T-cell (primary cell): ENCODE measurements at places on chromosomes 3 and 15. TPM values are rescaled to one million over a fixed set of nuclear protein-coding genes. Genes with fewer than 3 reads are reported as not detected.

- no peak for DNase-seq
These were observed 26.4 kb downstream of the TYRO3 start for GRCh38 chr15:41585127-41586047.

DNA sequence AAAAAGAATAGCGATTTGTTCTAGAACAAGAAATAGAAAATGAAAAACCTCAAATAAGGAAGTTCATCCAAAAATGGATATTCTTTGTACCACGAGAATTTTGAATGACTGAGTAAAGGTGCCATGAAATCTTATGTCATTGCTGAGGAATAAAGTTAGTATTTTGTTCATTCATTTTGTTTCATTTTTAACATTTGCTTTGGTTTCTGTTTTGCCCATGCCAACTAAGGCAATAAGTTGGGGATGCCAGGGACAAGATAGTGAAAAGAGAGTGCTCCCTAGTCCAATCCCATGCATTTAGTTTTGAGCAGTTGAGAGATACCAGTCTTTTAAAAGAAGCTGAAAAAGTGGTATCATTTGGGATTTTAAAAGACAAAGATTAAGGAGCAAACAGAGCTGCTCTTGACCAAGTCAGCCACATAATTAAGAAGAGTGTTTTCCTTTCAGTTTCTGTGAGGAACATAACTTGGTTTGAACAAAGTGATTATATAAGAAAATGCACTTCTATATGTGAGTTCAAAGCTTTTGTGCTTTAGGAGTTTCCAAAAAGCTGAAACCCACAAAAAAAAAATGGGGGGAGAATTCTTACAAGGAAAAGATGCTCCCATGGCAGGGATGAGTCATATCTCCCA, 201.4 kb downstream of the PLOD2 start:
- no peak for DNase-seq

GRCh38 chr3:33313331-33313730, 36.1 kb downstream of the FBXL2 start:
- DNase-seq: no peak

- DNase-seq: no peak
These were observed 55.0 kb downstream of the SETD5 start for GRCh38 chr3:9452417-9452816.

DNA sequence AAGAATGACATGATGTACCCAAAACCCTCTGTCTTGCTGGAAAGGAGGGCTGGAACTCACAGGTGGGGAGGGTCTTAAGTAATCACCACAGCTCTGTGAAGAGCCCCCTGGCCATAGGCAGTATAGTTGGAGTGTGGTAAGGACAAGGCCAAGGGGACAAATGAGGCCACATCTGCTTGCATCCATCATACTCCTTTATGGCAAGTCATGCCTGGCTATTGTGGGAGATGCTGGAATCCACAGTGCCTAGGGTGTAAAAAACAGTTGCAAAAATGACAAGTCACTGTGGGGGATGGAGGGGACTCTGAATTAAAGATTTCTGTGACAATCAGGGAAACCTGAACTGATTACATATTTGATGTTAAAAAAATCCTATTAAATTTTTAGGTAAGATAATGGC, 258.5 kb downstream of the KCNMB2 start:
- DNase-seq: no peak

GRCh38 chr3:157142315-157142714, 17.6 kb downstream of the CCNL1 start:
- no peak for DNase-seq

DNA sequence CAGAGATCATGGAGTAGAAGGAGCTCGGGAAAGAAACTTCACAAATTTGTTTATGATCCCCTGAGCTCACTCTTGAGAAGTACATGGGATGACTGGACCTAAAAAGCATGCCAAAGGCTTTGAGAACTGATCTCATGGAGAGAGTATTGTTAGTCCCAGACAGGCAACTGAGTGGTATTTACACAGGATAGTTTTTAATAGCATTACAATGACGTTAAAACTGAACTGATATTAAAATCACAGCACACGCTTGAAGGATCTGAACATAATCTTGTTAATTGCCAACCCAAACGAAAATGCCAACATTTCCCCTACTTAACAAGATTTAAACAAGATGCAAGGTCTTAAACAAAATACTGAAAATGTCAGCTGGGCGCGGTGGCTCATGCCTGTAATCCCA, 113.2 kb upstream of the NLGN1 start:
- DNase-seq: no peak

DNA sequence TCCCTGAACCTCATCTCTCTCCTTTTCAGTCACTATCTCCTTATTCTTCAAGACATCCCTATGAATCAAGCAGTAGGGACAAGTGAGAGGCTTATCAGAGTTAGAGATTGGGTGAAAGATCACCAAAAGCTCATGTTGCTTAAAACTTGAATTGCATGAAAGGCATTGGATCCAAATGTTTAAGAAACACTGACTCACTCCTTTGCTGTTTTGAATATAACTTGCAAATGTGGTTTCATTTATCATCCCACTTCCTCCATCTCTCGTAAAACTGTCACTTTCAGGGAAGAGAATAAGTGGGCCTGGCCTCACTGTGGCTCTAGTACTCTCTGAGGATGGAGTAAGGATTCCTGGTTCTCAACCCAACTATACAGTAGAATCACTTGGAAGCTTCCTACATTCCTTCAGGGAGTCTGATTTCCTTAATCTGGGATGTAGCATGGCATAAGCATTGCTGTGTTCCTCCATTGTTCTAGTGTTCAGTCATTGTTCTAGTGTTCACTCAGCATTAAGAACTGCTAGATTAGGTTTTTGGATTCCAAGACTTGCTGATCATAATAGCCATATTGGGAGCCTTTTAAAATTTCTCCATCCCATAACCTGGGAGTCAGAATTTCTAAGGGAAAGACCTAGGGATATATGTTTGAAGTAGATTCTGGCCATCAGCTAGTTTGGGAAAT, 171.8 kb downstream of the TMEM108 start:
- DNase-seq: no peak

GRCh38 chr3:122091602-122092295, 36.6 kb downstream of the CD86 start:
- no peak for DNase-seq

DNA sequence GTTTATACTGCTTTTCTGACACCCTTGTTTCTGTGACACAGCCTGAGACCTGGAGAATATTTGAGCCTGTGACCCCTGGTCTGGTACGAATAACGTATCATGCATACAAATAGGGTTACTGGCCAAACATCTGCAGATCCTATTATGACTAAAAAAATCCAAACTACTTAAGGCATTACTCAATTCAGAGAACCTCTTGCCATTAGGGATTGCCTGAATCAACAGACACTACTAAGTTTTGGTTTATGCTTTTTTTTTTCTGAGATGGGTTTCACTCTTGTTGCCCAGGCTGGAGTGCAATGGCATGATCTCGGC, 35.4 kb downstream of the OSBPL10 start:
- DNase-seq: no peak

Gene SI
- total RNA-seq: not detected

Gene KLF15
- total RNA-seq: 0.75 TPM

Gene SYNPR
- total RNA-seq: not detected

Gene SLC9A9
- total RNA-seq: 14.1 TPM
